Posterior vena cava (tissue), 2 donors: ENCODE measurements at places on chromosomes 11 and 22. TPM values are rescaled to one million over a fixed set of nuclear protein-coding genes. Genes with fewer than 3 reads are reported as not detected.
A peak's percentile ranks its signal among the peaks of the same experiment; 100 is the strongest.

GRCh38 chr22:38104084-38104483, 6.4 kb downstream of the BAIAP2L2 start:
- DNase-seq = no peak

- no peak for DNase-seq
Measured at GRCh38 chr11:112265659-112266409, 5.2 kb upstream of the PLET1 start.

The GLB1L2 gene
- total RNA-seq = 4.0 TPM

- DNase-seq = peak; percentile 78
Measured at GRCh38 chr22:50625568-50626313, 2.2 kb downstream of the ARSA start.

GRCh38 chr11:34501949-34502348, 11.6 kb downstream of the ELF5 start:
- no peak for DNase-seq

The ACTN3 gene
- total RNA-seq = 0.51 TPM

The WNT7B gene
- not detected for total RNA-seq

The GTSE1 gene
- 0.19 TPM for total RNA-seq
